ENCODE measurements at places on chromosomes 3 and 15. TPM values are rescaled to one million over a fixed set of nuclear protein-coding genes. Genes with fewer than 3 reads are reported as not detected.
A peak's percentile ranks its signal among the peaks of the same experiment; 100 is the strongest.

DNA sequence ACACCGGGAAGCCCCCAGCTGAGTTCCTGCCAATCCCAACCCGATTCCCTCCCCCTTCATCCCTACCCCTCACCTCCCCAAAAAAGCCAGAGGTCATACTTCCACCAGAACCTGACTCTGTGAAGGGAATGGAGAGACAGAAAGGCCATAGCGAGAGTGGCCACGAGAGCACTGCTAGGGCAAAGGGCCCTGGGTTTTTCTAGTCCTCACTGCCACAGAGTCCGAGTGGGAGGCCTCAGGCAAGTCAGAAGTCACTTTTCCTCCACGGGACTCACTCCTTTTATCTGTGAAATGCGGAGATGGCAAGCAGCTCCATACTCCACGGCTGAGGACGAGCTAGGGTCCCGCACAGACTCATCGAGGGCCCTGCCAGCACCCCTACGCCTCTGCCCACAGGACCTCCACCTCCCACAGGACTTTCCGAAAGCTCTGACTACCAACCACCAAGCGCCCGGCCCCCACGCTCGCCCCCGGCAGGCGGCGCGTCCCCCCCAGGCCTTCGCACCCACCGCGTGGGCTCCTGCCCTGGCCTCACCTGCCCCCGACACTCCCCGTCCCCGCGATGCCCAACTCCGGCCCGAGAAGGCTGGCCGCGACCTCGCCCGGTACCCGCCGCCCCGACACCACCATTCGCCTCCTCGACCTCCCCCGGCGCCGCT lies 792 bp downstream of the ATP13A3 start:
- peak; percentile 66 for DNase-seq

DNA sequence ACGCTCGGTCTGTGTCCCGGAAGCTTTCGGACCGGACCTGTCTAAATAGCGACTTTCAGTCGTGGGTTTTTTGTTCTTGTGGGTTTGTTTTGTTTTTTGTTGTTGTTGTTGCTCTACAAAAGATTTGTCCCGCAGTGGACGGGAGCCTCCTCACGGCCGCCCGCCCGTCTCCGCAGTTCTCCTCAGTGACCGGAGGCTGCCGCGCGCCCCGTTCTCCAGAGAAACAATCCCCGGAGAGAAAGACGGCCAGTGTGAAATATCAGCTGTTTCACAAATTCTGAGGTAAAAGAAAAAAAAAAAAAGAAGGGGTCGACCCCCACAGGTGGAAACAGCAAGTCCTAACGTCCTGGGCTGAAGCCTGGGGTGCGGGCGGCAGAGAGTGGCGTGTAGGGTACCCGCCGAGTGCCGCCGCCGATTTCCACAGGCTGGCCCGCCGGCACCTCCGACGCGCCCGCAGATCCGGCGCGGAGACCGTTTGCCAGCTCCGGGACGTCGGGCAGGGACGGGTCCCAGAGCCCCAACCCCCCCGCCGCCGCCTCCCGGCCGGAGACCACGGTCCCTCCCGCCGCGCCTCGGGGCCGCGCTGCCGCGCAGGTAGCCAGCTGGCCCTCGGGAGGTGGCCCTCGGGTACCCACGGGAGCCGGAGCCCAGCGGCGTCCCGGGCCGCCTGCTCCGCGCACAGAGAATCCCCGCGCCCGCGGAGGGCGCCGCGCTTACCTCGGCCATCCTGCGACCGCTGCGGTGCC lies 478 bp downstream of the BNC1 start:
- DNase-seq, result no peak

GRCh38 chr3:138769616-138770015 lies 65.1 kb downstream of the PIK3CB start:
- no peak for DNase-seq

DNA sequence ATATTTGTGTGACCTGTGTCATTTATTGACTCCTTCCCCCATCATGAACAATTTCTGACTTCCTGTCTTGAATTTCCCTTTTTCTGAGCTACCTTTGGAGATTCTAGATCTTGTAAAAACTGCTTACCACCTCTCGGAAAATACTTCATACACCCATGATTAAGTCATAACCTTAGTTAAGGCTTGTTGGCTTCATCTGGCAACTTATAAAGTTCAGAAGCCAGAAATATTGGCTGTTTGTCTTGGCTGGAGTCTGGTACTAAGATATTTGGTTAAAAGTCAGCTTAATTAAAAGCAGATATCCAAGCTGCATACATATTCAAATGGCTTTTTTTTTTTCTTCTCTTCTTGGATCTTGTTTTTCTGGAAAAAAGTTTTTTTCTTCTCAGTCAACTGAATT lies 37.3 kb upstream of the B3GALNT1 start:
- DNase-seq, result no peak

ACY1 gene
- 20.6 TPM for total RNA-seq

GRCh38 chr3:60192297-60193114 lies 1058.7 kb downstream of the FHIT start:
- DNase-seq, result no peak

DNA sequence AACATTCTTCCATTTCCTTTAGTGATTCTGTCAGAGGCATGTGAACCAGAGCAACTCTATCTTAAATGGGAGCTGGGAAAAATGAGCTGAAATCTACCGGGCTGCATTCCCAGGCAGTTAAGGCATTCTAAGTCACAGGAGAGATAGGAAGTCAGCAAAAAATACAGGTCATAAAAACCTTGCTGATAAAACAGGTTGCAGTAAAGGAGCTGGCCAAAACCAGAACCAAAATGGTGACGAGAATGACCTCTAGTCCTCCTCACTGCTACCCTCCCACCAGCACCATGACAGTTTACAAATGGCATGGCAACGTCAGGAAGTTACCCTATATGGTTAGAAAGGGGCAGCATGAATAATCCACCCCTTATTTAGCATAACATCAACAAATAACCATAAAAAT lies 66.4 kb downstream of the B3GALNT1 start:
- no peak for DNase-seq

DNA sequence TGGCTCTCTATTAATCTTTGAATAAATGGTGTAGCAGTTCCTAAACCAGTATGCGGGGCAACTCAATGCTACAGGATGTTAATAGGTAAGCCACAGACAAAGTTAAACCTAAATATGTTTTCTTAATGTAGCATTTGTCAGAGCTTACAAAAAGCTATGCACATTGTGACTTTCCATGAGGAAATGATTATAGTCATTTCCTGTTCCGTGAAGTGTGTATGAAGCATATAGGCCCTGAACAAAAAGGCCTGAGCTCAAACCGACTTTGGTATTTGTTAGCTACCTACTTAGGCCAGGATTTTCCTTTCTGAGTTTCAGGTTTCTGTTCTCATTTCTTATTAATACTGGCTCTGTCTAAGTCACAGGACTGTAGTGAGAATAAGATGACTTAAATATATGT lies 14.2 kb downstream of the ZNF80 start:
- no peak for DNase-seq

DNA sequence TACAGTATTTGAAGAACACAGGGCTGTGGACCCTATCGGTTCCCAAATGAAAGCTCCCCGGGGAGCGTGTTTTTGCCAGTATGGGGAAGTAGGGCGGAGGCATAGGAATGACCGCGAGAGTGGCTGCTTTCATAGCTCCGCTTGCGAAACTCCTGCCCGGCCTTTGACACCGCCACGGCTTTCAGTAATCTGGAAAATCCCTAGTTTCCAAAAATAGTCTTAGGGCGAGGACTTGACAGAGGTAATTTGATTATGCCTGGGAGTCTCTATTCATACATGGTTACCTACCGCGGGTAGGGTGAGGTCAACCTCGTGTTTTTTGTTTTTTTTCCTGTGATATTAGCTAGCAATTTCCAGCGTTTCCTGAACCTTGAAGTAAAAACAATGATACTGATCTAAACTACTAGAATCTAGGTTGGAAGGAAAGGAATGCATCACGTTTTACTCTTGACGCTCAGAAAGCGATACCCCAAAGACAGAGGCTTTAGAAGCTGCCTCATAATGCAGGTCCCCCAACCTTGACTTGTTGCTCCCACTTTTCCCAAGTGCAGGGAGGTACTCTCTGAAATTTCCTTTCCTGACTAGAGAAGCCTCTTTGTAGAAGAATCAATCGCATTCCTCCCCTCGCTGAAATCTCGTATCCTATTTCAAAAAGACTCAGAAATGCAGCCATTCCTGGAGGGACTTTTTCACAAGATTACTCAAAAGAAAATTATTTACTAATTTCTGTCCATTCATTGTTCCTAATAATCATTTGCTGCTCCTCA lies 894 bp upstream of the CCNL1 start:
- peak; percentile 92 for DNase-seq

GRCh38 chr15:85707519-85708338 lies 87.0 kb downstream of the KLHL25 start:
- DNase-seq, result no peak

GRCh38 chr15:82662641-82663040 lies 15.5 kb upstream of the CPEB1 start:
- DNase-seq, result no peak

FGF12 gene
- total RNA-seq, result 3.9 TPM

DNA sequence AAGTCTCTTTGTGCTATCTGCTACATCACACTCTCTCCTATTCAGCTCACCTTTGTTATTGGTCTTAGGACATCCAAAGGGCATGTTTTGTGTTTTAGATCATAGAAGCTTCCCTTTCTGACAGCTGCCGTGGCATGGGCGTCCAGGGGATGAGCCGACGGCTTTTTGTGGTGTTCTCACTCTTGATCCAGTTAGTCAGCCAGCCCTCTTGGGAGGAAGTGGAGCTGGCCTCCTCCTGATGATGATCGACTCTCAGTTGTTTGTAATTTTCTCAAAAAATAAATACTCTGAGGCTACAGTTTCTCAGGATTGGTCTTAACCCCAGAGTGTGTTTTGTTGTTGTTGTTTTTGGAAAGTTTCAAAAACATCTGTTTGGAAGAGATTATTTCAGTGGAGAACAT lies 34.4 kb downstream of the BOC start:
- DNase-seq, result no peak

- no peak for DNase-seq
Observed at GRCh38 chr3:196962108-196962929, 6.3 kb downstream of the PIGZ start.

DNA sequence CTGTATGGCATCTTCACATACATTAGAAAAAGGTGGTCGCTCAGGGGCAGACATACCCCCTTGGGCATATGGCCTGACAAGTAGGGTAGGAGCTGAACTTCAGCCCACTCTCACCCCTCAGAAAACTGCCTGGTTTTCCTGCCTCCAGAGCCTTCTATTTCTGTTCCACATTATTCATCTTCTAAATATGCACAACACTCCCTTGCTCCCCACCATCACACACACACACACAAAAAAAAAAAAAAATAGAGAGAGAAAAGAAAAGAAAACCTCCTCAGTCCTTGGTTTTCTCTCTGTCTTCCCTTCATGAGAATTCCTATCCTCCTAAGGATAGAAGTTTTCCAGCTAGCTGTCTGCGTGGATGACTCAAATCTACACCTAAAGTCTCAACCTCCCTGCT lies 5.6 kb upstream of the ROPN1 start:
- DNase-seq, result no peak

DNA sequence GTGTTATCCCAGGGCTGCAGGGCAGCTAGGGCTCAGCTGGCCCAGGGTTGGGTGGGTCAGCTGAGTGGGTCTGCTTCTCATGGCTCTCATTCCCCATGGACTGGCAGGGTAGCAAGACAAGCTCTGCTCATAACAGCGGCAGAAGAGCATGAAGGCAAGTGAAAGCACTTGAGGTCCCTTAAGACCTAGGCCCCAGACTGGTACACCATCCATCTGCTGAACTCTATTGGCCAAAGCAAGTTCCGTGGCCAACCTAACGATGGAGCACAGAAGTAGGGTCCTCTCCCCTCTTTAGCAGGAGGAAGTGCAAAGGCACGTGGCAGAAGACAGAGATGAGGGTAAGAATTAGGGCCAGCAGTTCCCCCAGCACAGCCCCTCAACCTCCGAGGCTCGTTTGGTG lies 174.3 kb upstream of the TOPAZ1 start:
- no peak for DNase-seq
